HFFc6 (cell line): ENCODE measurements at places on chromosomes 3 and 15. TPM values are rescaled to one million over a fixed set of nuclear protein-coding genes. Genes with fewer than 3 reads are reported as not detected.

ZNF501 gene
- 1.0 to 1.8 TPM (median 1.4 TPM) in 3 replicates for total RNA-seq

SKOR1 gene
- 0.08 and 0.09 TPM in 2 replicates for total RNA-seq

TICRR gene
- total RNA-seq: 3.0 to 6.4 TPM (median 5.3 TPM) in 3 replicates

WNT7A gene
- not detected in 3 replicates for total RNA-seq

WDR72 gene
- total RNA-seq: not detected in 2 replicates

SLC28A2 gene
- total RNA-seq: not detected in 3 replicates

P2RY12 gene
- not detected in 3 replicates for total RNA-seq

TMED3 gene
- total RNA-seq: 158 to 208 TPM (median 165 TPM) in 3 replicates

DNAH12 gene
- total RNA-seq: 0.05 to 0.15 TPM (median 0.07 TPM) in 3 replicates

LARP6 gene
- total RNA-seq: 97.7 to 119 TPM (median 105 TPM) in 3 replicates

AGBL1 gene
- not detected in 3 replicates for total RNA-seq

IRAK2 gene
- 2.8 to 3.8 TPM (median 2.9 TPM) in 3 replicates for total RNA-seq

DUT gene
- 96.9 to 118 TPM (median 117 TPM) in 3 replicates for total RNA-seq

MUSTN1 gene
- not detected in 3 replicates for total RNA-seq

GRCh38 chr15:90868261-90868689, at the start of gene FURIN:
TSS of gene FURIN (plus strand) at chr15:90868588. CDS start at chr15:90875741, 7,153 bp downstream.
- peaks cover 8% of the 10 kb centered on the region for H3K27me3 ChIP-seq
- H3K36me3 ChIP-seq: no peaks in the 10 kb centered on the region
- H3K4me1 ChIP-seq: peaks cover 55% of the 10 kb centered on the region
- H3K27ac ChIP-seq: peak within 1 kb of the TSS; percentile 88
- no peak for DNase-seq

GRCh38 chr3:130761730-130762311, 15.2 kb upstream of the PIK3R4 start:
- no peaks in the 10 kb centered on the region for H3K36me3 ChIP-seq
- no peak for DNase-seq
- H3K4me3 ChIP-seq: no peak overlapping the region
- H3K27me3 ChIP-seq: peaks cover 8% of the 10 kb centered on the region; the same call in 1 of the 2 replicates

GRCh38 chr15:31776039-31776438, 254.3 kb upstream of the CHRNA7 start:
- H3K36me3 ChIP-seq: no peaks in the 10 kb centered on the region
- no peaks in the 10 kb centered on the region for H3K4me1 ChIP-seq
- H3K4me3 ChIP-seq: no peak overlapping the region
- no peak overlapping the region for H3K27ac ChIP-seq
- DNase-seq: no peak

- peaks cover 6% of the 10 kb centered on the region for H3K36me3 ChIP-seq
- no peaks in the 10 kb centered on the region for H3K27me3 ChIP-seq
- peak; percentile 93 for DNase-seq
Observed at GRCh38 chr3:149581681-149582370, 76.0 kb downstream of the WWTR1 start.

DNA sequence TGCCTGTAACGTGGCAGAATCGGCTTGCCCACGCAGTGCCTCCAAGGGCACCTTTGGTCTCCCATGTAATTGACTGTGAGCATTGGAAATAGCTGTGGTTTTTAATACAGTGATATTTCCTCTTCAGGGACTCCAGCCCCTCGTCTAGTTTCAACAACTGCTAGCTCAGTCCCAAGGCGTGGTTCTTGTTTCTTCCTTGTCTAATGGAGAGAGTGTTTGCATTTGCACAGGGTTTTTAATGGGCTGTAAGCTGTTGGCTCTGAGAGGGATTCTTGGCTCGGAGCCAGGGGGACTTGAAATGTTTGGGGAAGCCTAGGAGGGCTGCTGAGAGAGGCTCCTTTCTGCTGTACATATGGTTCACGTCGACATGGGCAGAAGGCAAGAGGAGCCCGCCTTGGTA, 86.2 kb downstream of the THSD4 start:
- no peak overlapping the region for H3K4me3 ChIP-seq
- H3K27me3 ChIP-seq: no peaks in the 10 kb centered on the region; the same call in 1 of the 2 replicates
- H3K36me3 ChIP-seq: peaks cover 2% of the 10 kb centered on the region; the same call in 1 of the 2 replicates
- peaks cover 36% of the 10 kb centered on the region for H3K4me1 ChIP-seq
- no peak for DNase-seq
- no peak overlapping the region for H3K27ac ChIP-seq

DNA sequence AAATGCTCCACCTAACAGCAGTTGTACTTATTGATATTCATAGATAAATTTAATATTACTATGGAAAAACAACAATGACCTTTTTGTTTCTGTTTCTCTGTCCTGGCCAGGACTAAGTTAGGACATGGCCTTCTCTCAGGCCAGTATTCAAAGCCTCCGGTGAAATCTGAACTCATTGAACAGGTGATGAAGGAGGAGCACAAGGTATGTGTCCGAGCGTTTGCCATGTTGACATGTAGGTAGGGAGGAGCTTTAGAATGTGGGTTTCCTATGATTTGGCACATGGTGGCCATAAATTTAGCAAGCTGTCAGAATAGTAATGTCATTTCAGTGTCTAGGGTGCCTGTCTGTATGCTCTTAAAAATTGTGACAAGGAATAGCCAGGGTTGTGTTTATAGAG, 77.7 kb downstream of the USP13 start:
- DNase-seq: no peak
- no peak overlapping the region for H3K4me3 ChIP-seq
- peaks cover 32% of the 10 kb centered on the region for H3K36me3 ChIP-seq
- H3K27me3 ChIP-seq: no peaks in the 10 kb centered on the region; the same call in 1 of the 2 replicates

- no peaks in the 10 kb centered on the region for H3K36me3 ChIP-seq
- H3K4me3 ChIP-seq: no peak overlapping the region
- no peak overlapping the region for H3K27ac ChIP-seq
- no peak for DNase-seq
- H3K4me1 ChIP-seq: peaks cover 13% of the 10 kb centered on the region
- peaks cover 4% of the 10 kb centered on the region for H3K27me3 ChIP-seq
Observed at GRCh38 chr3:161406594-161407555, 35.6 kb upstream of the SPTSSB start.

DNA sequence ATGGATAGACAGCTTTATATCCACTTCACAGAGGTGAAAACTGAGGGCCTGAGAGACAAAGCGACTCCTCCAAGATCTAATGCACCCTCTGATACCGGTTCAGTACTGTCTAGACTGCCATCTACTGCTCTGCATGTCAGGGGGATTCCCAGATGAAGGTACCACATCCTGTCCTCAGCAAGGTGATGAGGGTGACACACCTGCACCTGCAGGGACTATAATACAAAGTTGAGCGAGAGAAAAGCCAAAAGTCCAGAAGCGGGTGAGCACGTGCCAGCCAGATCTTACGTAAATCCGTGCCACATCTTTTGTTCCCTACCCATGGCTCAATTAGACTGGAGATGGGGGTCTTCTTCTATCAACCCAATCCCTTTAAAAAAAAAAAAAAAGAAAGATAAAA, 32.4 kb upstream of the HES1 start:
- H3K27me3 ChIP-seq: peaks cover 50% of the 10 kb centered on the region
- no peak overlapping the region for H3K27ac ChIP-seq
- no peak overlapping the region for H3K4me3 ChIP-seq
- H3K4me1 ChIP-seq: no peaks in the 10 kb centered on the region
- no peaks in the 10 kb centered on the region for H3K36me3 ChIP-seq

DNA sequence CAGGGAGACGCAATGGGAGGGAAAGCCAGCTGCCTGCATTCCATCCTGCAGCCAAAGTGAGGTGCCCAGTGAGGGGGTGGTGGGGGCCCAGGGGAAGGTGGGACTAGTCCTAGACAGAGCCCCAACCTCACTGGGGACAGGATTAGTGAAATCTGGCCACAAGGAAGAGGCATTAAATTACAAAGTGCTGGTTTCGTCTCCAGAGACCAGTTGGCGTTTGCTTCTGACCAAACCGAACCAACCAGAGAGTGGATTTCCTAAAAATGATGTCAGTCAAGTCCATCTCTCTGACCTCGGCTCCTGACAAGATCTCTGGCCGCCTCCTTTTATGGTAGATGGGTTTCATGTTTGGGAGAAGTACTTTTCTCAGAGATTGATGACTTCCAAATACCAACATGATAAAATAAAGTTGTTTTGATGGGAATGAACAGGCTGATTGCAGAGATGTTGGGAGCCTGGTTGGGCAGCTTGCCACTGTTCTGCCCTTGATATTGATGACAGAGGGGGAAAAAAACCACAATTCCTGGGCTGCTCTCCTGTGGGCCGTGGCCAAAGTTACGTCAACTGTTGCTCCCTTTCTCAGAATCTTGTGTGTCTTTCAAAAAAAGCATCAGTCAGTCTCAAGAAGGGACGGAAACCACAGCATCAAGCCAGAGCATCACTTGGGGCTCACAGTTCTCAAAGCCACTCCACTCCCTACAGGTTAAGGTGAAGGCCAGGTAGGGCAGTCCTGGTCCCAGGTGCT, 24.6 kb downstream of the ITGA11 start:
- H3K27me3 ChIP-seq: peaks cover 19% of the 10 kb centered on the region
- no peak for DNase-seq
- H3K4me1 ChIP-seq: no peaks in the 10 kb centered on the region
- H3K27ac ChIP-seq: no peak overlapping the region
- H3K36me3 ChIP-seq: no peaks in the 10 kb centered on the region

GRCh38 chr3:25592510-25592968, 72.2 kb downstream of the TOP2B start:
- peak overlapping the region; percentile 93 for H3K27ac ChIP-seq
- peak overlapping the region; percentile 11; the same call in 1 of the 2 replicates for H3K4me3 ChIP-seq
- peak; percentile 87 for DNase-seq
- peaks cover 57% of the 10 kb centered on the region for H3K4me1 ChIP-seq
- peaks cover 6% of the 10 kb centered on the region for H3K36me3 ChIP-seq
